Activated CD8-positive, alpha-beta memory T cell treated with anti-CD3 and anti-CD28 coated beads, Interleukin-2, amount 50 U/mL, for 4 hours (primary cell): ENCODE measurements at places on chromosomes 6 and 20.

GRCh38 chr20:60050193-60050947, 92.1 kb downstream of the CDH26 start:
- no peak for DNase-seq

DNA sequence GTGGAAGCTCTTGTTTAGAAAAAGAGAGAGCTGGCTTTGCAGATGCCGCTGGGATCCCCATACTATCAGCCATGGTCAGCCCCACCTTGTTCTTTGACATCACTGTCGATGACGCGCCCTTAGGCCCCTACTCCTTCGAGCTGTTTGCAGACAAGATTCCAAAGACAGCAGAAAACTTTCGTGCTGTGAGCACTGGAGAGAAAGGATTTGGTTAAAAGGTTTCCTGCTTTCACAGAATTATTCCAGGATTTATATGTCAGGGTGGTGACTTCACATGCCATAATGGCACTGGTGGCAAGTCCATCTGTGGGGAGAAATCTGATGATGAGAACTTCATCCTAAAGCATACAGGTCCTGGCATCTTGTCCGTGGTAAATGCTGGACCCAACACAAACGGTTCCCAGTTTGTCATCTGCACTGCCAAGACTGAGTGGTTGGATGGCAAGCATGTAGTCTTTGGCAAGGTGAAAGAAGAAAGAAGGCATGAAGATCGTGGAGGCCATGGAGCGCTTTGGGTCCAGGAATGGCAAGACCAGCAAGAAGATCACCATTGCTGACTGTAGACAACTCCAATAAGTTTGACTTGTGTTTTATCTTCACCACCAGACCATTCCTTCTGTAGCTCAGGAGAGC, 2.4 kb upstream of the BLCAP start:
- no peak for DNase-seq

DNA sequence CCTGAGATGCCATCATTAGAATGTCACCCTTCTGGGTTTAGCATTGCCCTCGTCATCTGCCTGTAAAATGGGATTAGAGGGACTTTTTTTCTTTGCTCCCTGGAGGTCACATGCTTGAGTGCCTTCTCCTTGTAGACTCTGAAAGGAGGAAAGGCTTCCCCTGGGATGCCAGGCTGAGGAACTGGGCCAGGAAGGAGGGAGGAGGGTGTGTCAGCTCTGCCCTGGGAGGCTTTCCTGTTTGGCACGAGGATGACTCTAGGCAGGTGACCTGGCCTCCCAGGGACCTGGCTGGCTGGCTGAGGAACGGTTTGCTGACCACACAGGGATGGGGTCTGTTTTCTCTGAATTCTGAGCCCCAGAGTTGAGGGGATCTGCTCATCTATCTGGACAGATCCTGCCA, 137.9 kb upstream of the RNF24 start:
- DNase-seq, result no peak

DNA sequence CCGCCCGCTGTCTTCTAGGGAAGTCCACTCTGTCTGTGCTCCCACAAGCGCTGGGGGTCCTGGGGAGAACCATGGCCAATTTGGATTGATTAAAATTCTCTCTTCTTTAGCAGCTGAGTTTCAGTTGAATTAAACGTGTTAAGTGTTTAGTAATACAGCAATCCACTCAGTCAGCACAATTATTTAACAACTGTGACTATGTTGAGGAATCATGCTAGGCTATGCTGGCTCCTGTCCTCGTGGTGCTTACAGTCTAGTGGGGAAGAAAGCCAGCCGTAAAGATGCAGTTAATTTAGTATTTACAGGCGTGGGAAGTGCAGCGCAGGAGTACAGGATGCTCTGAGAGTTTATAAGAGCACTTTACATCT, 88.9 kb upstream of the FOXP4 start:
- DNase-seq, result no peak

GRCh38 chr6:14464055-14464454, 346.5 kb downstream of the CD83 start:
- no peak for DNase-seq

GRCh38 chr6:69802995-69803394, 6.2 kb upstream of the LMBRD1 start:
- no peak for DNase-seq

DNA sequence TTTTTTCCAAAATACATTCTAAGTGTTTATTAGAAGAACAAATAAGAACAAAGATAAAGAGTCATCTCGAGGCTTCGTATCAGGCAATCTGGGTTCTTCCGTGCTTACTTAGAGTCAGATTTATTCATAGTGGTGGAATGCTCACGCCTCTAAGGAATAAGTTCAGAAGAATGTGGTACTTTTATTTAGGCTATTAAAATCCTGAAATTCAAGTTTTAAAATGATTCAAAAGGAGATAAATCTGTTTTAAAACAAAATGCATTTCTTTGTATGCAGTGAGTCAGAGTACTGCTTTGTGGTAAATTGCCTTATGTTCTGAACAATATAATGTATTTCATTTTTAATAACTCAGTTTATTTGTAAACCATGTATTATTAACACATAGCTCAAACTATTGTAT, 89.1 kb downstream of the FUT9 start:
- DNase-seq, result no peak

DNA sequence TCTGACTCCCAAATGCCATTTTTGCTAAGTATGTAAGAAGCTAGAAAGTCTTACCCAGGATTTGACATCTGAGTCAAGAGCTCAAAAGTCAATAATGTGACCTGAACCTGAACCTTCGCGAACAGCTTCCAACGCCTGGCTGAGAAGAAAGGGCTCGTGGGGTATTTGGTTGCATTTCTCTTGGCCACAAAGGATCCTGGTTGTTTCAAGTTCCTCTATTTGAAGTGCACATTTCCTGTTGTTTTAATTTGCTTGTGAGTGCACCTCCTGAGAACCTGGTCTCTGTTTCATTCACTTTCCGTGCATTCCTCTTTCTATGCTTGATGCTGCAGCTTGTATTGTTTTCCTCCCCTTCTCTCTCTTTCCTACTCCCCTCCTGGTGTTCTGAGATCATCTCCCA, 212.5 kb downstream of the FOXA2 start:
- no peak for DNase-seq

DNA sequence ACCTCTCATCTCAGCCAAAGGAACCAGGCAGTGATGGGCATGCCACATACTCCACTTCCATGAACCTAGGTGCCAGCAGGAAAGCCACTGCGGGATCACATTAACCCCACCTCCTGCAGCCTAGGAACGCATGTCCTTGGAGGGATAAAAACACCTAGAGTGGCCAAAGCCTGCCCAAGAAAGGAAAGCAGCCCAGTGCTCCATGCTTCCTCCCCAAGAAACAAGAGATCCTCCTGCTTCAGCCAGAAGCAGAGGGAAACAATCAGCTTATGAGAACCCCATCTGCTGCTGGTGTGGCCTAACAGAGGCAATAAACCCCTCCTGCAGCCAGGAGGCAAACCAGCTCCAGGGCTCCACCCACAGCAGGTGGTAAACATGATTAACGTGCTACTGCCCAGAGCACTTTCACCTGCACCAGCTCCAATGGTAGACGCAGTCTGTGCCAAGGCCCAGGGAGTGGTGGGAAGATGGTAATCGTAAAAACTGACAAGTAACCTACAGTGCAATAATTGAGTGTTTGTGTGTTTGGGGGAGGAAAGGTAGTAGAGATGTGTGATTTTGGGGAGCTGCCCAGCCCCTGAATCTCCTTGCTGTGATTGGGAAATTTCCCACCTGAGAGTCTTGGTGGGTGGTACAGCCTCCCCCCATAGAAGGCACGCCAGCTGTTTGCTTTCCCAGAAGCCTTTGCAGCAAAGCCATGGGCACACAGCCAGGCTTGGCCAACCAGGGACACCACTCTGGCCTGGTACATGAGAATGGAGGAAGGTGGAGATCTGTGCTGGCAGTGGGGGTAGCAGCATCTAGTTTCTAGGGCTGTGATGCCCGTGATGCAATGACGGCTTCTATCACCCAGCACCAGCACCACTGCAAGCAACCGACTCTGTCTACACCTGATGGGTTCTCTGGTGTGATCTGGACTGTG, 50.6 kb upstream of the TBC1D7 start:
- no peak for DNase-seq

DNA sequence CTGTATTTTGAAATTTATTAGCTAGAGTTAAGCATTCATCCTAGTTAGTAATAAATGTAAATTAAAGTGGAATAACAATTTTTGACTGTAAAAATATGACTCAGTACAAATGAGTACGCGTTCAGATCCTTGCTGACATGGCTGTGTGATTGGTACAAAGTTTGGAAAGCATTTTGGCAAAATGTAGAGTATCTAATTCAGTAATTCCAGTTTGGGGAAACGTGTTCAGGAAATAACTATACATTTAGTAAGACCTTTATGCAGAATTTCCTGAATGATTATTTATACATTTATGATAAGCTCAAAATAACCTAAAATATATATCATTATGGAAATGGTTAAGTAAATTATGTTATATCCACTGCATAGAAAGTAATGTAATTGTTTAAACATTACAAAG, 8.0 kb downstream of the VTA1 start:
- DNase-seq, result no peak

- no peak for DNase-seq
Observed at GRCh38 chr20:8000796-8001195, 18.8 kb downstream of the TMX4 start.

DNA sequence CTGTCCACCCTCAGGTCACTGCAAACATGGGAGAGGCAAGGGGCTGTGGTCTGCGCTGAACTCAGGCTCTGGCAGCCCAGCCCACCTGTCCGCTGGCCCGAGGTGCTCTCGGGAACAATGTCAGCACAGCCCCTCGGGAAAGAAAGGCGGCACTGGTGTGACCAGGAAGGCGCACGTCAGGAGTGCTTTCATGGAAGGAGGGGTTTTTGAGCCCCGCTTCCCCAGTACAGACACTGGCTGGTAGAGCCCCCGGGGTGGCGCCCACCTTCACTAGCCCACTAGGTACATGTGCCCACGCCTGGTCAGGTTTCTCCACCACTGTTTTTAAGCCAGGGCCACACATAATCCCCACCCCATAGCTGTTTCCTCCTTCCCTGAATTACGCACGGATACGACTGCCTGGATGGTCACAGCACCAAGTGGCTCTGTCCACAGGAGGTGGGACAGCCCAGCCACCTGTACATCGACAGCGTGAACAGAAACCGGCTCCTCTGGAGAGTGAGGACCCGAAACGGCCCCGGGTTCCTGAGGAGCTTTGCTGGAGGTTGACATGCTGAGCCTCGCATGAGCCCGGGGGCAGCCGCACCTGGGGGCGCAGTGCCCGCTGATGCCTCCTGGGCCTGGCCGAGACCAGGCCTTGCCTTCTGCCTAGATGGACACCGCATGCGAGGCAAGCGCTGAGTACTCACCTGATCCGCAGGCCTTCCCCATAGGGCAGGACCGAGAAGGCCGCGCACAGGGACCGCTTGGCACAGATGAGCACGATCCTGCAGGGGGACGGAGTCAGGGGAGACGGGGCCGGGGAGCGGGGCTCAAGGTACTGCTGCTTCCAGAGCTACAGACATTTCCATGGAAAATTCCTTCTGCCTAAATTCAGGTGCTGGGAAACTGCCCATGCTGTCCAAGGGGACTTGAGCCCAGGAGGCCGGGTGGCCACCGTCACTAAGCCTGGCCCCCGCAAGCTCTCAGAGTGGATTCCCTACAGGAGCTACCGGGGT, 7.6 kb downstream of the RPS21 start:
- DNase-seq, result no peak

GRCh38 chr20:8073024-8073832, 53.7 kb upstream of the TMX4 start:
- no peak for DNase-seq

GRCh38 chr6:88380083-88380482, 213.9 kb upstream of the CNR1 start:
- no peak for DNase-seq

DNA sequence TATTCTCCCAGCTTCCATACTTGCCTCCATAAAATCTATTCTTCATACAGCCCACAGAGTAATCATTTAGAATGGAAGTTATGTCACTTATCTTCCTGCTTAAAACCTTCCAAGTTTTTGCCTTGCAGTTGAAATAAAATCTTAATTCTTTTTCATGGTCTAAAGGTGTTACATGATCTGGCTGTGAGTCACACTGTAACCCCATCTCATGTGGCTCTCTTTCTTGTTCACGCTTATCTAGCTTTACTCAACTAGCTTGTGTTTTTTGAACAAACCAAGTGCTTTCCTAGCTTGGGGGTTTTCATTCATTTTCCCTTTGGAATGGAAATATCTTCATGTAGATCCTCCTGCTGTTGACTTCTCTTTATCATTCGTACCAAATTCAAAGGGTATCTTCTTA, 23.6 kb upstream of the THEMIS start:
- no peak for DNase-seq

- no peak for DNase-seq
Observed at GRCh38 chr6:13373488-13373886, 45.1 kb upstream of the TBC1D7 start.

DNA sequence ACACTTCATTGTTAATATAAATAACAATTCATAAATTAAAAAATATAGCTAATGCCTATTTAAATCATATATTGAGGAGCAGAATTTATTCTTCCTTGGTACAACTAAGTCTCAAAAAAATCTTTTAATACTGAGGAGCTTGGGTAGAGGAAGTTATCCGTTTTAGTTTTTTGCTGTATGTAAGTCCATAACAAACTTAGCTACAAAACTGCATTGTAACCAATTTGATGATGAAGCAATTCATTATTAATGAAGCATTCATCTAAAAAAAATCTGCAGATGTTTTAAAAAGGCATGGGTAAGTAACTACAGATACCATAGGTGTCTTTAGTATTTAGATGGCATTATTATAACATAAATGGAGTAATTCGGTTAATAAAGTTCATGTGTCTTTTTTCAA, 1.3 kb downstream of the KHDRBS2 start:
- DNase-seq, result no peak

GRCh38 chr20:13220194-13220903, 725 bp upstream of the ISM1 start:
- peak; percentile 26 for DNase-seq

GRCh38 chr6:41780551-41781365, at the start of gene PRICKLE4:
Gene PRICKLE4 (plus strand): TSS chr6:41780782. CDS start chr6:41783474, 2,692 bp downstream.
- DNase-seq, result no peak

DNA sequence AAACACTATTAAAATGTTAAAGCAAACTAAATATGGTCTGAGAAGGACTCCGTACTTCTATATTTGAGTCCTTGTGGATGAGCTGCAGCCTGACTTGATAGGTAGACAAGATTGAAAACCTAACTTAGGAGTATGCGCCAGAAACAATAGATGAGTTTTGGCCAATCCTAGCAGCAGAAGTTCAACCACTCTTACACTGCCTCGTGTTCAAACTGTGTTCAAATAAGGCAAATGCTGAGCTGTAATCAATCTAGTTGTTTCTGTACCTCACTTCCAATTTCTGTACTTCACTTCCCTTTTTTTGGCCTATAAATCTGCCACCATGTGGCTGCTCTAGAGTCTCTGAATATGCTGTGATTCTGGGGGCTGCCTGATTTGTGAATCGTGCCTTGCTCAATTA, 13.2 kb upstream of the SERINC1 start:
- no peak for DNase-seq

DNA sequence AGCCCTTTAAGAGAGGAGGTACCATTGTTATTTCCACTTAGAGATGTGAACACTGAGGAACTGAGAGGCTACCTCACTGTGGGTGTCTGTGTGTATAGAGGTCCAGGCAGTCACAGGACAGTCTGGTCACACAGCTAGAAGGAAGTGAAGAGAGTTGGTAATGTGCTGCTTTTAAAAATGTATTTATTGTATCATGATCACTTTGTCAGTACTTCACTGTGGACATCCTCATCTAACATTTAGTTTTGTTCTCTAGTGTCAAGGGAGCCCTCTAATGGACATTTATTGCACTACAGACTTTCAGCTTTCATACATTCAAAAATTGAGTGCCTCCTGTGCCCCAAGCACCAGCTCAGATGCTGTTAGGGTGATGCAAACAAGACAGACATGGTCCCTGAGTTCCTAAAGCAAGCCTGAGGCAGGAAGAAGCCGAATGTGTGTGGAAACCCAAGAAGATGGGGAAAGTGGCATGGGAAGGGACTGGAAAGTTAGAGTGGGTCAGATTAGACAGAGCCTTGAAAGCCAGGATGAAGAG, 123.0 kb downstream of the SLC16A10 start:
- DNase-seq, result no peak
